ELR (cell line): ENCODE measurements at places on chromosomes 1 and 21.
A peak's percentile ranks its signal among the peaks of the same experiment; 100 is the strongest.

DNA sequence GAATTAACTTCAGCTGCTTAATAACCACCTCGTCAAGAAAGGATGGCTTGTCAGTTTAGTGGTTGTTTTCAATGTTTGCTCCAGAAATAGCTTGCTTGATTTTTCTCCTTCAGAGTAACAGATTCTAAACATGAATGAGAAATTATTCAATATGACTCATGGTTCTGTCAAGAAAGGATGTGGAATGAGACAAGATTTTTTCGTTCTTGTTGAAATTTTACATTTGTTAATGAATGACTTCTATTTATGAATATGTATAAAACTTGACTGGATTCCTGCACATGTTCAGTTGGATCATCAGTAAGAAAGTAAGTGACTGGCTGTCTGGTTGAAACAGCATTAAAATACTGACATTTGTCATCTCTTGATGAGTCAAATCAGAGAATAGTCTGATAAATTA lies 38.3 kb downstream of the IFI44 start:
- DNase-seq: peak; percentile 60

DNA sequence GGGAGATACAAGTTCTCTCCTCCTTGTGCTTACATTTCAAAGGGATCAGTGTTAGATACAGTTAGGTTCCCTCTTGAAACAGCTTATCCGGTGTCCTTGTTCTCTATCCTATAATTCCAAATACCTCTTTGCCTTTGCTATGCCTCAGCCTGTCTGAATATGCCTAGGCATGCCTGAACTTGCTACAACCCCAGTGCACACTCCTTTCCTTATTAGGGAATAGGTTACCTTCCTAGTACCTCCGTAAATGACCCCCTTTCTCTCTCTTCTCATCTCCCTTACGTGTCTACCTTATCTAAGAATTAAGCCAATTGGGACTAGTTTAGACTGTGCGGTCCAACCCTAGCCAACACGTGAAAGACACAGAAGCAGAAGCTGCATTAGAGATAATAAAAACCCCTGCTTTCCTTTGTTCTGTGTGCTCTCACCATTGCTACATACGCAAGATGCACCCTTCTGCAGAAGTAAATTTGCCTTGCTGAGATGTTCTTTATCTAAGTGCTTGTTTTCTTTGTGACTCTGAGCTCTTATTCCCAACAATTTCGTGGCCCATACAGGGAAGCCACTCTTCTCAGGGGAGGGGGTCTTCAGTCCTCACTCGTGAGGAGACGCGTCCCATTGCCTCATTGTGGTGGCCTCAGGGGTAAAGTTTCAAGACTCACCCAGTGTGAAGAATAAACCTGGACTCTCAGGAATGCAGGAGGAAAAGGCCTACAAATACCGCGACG lies 802.1 kb downstream of the PLA2G4A start:
- no peak for DNase-seq

GRCh38 chr1:167293057-167293456 lies 72.4 kb downstream of the POU2F1 start:
- DNase-seq: no peak

DNA sequence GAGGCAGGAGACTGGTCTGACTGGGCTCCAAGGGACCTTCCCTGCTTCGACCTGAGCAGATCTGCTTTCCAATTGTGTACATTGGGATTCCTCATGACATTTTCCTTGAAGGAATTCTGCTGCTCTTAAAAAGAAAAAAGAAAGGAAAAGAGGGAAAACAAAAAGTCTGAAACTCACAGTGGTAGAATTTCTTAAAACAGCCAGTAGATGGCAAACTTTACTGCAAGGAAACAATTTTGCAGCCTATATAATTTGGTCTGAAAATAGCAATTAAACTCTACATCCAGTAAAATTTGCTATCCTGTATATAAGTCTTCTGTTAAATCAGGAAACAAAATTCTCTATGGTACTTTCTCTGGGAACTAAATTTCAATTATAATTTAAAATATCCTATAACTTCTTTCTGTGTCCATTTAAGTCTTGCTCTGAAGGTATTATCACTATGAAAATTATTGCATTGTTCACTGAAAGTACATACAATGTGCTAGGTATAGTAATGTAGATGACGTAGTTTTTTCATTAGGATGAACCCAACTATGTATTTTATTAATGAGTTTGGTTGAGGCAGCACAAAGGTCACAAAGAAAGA lies 59.8 kb downstream of the CRB1 start:
- peak; percentile 38 for DNase-seq

- DNase-seq: no peak
Measured at GRCh38 chr1:64895500-64895899, 70.8 kb downstream of the JAK1 start.

DNA sequence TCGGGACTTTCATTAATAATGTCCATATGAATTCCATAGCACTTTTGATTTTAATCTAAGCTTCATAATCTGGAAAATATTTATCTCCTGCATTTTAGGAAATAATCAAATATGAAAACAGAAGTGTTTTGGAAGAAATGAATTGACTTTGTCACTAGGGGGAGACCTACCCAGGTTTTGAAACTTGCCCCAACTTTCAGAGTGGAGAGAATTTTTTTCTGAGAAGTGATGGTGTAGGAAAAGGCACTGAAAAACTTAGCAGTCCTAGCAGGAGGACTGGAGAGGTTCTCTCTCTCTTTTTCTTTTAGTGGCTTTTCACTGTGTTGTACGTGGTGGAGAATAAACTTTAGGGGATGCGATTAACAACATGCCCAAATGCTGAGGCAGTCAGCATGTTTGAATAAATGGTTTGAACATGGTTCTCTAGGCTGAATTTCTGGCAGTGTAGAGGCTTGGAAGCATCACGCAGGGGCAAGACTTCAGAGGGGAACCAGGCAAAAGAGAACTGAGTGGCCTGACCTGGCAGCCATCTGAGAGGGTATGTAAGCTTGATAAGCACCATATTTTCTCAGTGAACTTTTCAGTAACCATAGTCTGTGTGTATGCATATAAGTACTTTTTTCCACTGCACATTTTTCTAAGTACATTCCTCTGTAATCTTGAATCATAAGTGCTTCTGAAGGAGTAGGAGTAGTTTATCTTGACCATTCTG lies 68.3 kb upstream of the NEK7 start:
- DNase-seq: peak; percentile 65

GRCh38 chr1:35111106-35111505 lies 31.9 kb downstream of the ZMYM1 start:
- DNase-seq: peak; percentile 84

GRCh38 chr1:30256911-30257310 lies 466.5 kb downstream of the MATN1 start:
- no peak for DNase-seq

GRCh38 chr1:214516434-214517326 lies 34.7 kb downstream of the PTPN14 start:
- DNase-seq: no peak

DNA sequence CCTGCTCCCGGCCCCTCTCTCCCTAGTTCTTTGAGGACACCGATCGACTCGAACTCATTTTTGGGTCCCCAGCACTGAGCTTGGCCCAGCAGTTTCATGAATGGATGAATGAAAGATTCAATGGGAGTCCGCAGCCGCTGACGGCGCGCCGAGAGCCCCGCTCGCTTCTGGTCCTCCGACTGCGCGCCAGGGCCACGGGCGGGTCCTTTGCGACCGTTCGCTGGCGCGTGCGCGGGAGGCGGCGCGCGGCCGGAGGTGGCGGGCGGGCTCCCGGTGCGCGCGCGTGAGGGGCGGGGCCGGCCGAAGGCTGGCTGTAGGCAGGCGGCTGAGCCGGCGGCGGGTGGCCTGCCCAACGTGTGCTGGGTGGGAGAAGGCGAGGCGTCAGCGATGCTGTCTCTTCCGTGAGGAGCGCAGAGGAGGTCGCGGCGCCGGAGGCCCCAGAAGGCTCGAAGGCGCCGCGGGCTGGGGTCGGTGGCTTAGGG lies at the start of gene MAST2:
TSS of gene MAST2 (plus strand) at position 314 of the 482 bp plus-strand sequence. CDS start 284 bp downstream, outside the sequence.
- peak; percentile 93 for DNase-seq

- no peak for DNase-seq
Measured at GRCh38 chr1:79790950-79791349, 784.4 kb upstream of the ADGRL4 start.

DNA sequence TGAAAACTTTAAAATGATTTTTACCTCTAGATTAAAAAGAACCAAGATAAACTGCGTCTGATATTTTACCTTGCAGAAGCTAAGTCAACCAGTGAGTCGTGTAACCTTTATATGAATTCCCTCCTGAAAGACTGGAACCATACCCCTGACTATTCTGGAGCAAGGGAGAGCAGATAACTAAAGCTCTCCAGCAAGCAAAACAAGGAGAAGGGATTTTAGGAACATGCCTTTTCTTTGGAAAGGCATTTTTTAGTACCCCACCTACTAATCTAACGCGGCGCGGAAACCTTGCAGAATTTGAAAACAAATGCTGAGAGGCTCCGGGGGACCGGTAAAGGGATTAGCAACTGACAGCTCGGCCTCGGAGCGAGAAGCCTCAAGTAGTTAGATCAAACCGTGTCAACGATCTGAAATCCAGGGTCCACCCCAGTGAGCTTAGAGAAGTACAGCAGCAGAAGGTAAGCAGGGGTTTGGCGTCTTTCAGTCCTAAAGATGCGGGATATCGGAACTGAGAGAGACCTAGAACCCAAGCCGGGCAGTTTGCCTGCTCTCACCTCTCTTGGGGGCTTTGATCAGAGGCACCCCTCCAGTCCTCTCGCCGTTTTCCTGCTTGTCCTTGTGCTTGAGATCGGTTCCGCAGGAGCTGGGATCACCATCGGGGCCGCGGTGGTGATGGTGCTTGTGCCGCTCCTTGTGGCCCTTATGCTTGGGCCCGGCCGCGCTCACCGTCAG lies 954 bp downstream of the RSBN1 start:
- DNase-seq: peak; percentile 48

- no peak for DNase-seq
Measured at GRCh38 chr1:72634946-72635345, 352.6 kb upstream of the NEGR1 start.
